AG10803 (cell line): ENCODE measurements at places on chromosomes 12 and 14.

DNA sequence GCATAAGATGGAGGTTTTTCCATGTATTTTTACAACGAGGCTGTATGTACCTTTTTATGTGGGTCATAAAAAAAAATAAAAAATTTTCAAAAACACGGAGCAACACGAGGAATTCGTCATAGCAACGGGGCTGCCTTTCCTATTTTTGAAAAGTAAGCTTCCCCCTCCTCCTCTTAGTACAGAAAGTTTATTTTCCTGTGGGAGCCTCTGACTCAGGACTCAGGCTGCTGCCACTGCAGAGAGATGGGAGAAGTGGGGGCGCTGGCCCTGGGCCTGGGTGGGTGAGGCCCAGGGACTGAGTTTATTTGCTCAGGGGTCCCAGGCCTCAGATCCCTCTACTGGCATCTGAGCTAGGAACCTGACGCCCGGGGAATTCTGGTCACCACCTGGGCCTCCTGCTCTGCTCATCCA, 10.2 kb upstream of the CMKLR1 start:
- peak; percentile 11 for DNase-seq

- DNase-seq: no peak
Observed at GRCh38 chr12:97127061-97127460, 220.0 kb downstream of the NEDD1 start.

- DNase-seq: no peak
Observed at GRCh38 chr12:43169115-43169681, 382.8 kb downstream of the ADAMTS20 start.

DNA sequence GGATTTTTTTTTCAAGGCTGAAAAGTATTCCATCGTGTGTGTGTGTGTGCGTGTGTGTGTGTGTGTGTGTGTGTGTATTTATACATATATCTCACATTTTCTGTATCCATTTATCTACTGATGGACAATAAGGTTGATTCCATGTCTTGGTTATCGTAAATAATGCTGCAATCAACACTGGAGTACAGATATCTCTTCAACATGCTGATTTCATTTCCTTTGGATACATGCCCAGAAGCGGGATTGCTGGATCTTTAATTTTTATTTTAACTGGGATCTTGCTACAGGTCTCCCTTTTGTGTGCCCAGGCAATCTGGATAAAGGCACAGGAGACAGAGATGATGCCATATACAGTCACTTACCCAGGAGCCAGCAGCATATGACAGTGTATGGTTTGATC, 338.1 kb downstream of the SOX5 start:
- no peak for DNase-seq

GRCh38 chr14:100709289-100710284, 17.1 kb upstream of the DLK1 start:
- DNase-seq: no peak

- peak; percentile 74 for DNase-seq
Observed at GRCh38 chr12:26319511-26319910, 124.1 kb downstream of the SSPN start.

DNA sequence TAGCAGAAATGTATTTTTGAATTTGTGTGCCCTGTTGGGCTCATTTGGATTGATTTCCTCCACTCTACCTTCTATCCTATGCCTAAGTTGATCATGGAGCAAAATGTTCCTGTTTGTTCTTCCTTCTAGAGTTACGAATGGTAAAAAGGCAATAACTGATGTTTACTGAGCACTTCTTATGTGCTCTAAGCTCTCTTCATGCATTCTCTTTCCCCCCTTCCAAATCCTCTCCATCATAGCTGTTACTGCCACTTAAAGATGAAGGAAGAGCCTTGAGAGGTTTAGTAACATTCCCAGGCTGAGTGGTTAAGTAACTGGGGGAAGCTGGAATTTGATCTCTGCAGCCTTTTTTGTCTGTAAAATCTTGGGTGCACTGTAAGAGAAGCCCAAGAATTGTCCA, 60.1 kb downstream of the CHST11 start:
- DNase-seq: no peak

- peak; percentile 83 for DNase-seq
Observed at GRCh38 chr12:12734054-12734453, 16.9 kb downstream of the CDKN1B start.

GRCh38 chr14:68975667-68976066, 3.4 kb downstream of the ACTN1 start:
- DNase-seq: peak; percentile 87

DNA sequence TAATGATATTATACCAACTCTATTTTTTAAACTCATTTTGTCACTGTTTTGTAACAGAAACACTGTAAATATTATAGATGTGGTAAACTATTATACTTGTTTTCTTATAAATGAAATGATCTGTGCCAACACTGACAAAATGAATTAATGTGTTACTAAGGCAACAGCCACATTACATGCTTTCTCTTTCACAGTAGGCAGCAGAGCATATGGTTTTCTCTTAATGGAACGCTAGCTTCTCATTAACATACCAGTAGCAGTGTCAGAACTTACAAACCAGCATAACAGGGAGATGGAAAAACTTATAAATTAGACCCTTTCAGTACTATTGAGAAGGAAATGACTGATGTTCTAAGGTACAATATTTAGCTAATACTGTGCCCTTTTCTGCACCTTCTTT, 398.8 kb downstream of the PRKD1 start:
- peak; percentile 35 for DNase-seq

DNA sequence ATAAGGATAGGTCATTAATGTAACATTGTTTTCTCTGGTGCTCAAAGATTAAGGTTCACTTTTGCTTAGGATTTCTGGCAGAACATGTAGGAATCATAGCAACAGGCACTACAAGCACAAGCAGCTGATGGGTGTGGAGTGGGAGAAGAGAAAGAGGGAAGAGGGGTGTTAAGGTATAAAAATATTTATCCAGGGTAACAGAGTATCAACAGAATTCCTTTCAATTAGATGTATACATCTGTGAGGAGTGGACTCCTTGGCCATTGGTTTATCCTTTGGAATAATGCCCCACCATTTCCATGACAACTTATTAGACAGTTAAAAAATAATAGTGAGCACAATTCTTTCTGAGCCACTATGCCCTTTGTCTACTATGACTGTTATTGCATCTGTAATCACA, 388.3 kb upstream of the DDHD1 start:
- no peak for DNase-seq

- DNase-seq: peak; percentile 9
Observed at GRCh38 chr12:119060847-119061796, 79.8 kb downstream of the SRRM4 start.
